AG08395 (cell line): ENCODE measurements at places on chromosomes 5 and 9.

DNA sequence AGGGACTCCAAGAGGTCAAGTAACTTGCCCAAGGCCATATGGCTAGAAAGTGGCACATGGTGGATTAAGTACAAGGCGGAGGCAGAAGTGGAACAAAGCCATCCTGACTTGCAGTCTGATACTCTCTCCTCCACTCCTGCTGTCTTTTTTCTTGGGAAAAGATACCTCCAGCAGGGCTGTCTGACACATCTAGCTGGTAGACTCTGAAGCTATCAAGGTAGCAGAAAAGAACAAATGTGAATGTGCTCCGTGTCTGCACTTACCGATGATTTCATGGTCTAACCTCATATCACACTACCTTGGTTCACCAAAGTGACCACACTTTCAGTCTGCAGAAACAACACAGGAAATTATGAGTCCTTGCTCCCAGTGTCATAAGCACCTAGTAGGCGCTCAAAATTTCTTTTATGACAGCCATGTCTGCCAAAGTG, 284.8 kb downstream of the CRB2 start:
- DNase-seq = no peak

GRCh38 chr9:2017331-2018161, 2.4 kb downstream of the SMARCA2 start:
- peak; percentile 66 for DNase-seq

- no peak for DNase-seq
These were observed 165.0 kb upstream of the HMHB1 start for GRCh38 chr5:143646961-143647360.

GRCh38 chr9:123914517-123915196, 15.3 kb downstream of the DENND1A start:
- DNase-seq = no peak

DNA sequence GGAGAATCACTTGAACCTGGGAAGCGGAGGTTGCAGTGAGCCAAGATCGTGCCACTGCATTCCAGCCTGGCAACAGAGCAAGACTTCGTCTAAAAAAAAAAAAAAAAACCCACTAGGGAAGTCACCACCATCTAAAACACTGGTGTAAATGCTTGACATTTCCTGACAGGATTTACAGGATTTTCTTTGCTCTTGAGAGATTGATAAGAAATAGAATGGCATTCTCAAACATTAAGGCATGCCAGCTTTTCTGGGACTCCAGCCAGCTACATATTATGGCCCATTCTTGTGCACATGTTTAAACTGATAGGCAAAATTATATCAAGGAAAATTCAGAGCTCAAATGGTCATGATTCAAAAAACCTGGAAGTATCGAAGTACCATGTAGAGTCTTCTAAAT, 28.7 kb downstream of the GTF3C4 start:
- DNase-seq = no peak

DNA sequence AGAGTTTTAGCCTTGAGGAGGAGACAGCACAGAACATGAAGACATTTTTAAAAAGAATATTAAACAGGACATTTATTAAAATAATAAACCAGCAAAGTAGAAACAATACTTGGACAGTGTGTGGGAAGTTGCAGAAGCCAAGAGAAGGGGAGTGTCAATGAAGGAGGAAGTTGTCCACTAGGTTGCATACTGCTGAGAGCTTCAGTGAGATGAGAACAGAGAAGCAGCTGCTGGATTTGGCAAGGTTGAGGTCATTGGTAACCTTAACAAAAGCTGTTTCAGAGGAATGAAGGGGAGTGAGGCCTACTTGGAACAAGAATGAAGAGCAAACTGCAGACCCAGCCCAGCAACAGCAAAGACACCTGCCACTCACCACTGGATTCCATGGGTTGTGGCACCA, 11.4 kb downstream of the BHMT start:
- DNase-seq = no peak

GRCh38 chr5:15538516-15538915, 38.5 kb downstream of the FBXL7 start:
- DNase-seq = no peak

- peak; percentile 99 for DNase-seq
These were observed at the start of gene POMT1 for GRCh38 chr9:131502781-131503625. TSS of gene POMT1 (plus strand) at chr9:131502918. CDS start at chr9:131504219, 1,301 bp downstream.

- no peak for DNase-seq
These were observed 183.0 kb upstream of the CDH9 start for GRCh38 chr5:27221410-27221809.

DNA sequence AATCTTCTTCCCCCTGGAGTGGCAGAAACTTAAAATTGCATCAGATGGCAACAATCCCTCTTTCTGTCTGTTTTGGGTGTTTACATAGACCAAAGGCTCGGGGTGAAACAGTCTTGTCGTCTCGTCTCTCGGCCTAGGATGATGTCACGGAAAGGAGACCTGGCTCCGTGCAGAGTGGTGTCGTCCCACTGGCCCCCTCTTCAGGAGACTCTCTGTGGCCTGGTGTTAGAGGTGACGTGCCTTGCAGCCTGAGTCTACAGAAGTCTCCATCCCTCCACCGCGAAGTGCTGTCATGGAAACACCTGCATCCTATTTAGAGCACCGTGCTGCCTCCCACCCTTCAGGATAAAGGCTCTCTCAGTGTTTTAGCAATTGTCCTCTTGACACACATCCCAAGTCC, 409.7 kb downstream of the IRX1 start:
- DNase-seq = no peak

- no peak for DNase-seq
These were observed 3.0 kb downstream of the PSMB7 start for GRCh38 chr9:124412228-124412575.

DNA sequence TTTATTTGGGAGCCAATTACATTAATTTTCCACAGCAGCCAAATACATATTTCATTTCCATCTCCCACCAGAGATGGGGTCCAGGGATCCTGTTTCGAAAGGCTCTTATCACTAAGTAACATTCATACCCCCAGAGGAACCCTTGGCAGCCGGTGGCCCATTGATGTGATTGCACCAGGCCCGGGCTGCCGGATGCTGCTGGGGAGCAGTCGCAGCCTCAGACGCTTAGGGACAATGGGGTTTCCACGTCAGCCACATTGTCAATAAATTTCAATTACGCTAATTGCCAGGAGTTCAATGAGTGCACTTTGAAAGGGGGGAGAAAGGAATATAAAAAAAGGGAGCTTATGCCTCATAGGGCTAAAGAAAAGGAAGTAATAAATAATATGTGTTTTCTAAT, 478.8 kb upstream of the ADAMTS16 start:
- no peak for DNase-seq

DNA sequence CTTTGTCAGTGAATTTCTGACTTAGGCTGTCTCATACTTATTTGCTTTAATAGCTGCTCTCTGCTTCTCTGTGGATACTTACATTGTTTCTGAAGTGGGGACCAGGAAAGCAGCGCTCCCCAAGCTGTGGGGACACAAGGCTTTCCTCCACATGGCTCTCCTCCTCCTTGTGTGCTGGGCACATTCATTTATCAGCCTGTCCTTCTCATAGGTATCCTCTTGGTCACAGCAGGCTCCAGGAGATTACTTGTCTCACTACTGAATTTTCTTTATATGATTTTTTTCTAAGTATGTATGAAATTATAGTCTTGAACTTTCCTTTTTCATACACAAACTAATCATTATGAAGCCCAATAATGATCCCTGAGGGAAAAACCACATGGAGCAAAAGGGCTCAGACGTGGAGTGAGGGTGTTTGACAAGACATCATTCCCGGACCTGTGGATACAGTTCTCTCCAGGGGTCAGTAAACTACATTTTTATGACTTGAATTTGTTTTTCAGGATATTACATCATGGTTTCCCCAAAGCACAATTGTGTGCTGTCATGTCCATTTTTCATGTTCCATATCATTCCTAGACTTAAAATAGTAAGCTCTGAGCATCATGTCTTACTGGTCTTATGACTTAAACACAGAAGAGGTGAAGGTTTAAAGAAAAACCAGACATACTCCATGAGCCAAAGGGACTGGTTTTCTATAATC, 234.5 kb downstream of the PCSK1 start:
- DNase-seq = no peak

DNA sequence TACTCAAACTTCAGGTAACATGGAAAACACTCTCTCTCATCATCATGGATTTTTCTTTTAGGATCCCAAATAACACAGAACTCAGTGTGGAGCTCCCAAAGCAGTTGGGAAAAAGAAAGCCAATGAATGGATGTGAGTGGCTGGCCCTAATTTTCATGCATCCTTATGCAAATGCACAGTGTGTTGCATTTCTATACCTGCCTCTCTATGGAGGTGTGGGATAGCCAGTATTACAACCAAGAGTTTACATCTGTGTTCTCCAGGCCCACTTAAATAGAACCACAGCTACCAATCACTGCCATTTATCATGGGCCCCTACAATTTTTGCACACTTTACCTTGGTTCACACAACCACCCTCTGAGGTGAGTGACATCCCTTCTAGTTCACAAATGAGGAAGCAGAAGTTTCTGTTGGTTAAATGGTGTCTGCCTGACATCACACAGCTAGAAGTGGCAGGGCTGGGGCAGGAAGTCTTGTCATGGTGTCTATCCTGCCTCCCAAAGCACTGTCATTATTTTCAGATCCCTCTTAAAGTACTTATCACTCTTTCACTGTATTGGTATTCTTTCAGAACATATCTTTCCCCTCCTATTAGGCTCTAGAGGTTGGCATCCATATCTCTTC, 17.3 kb downstream of the MAMDC2 start:
- DNase-seq = no peak

DNA sequence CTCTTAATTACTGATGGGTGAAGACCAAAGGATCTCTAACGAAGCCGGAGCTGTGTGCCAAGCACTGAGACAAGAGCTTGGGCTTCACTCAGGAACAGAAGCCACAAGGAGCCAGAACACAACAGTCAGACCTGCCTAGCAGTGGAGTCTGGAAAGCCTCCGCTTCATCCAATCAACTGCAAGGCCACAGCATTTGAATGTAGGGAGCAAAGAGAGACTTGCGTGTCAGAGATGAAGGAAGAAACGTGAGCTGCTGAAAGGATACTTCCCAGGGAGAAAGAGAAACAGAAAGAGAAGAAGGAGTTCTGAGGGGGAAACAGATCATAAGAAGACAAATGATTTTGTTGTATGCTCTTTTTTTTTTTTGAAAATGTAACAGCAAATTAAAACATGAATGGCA, 43.5 kb downstream of the DDX31 start:
- DNase-seq = no peak

- DNase-seq = no peak
These were observed 120.2 kb upstream of the RASA1 start for GRCh38 chr5:87147441-87147840.

DNA sequence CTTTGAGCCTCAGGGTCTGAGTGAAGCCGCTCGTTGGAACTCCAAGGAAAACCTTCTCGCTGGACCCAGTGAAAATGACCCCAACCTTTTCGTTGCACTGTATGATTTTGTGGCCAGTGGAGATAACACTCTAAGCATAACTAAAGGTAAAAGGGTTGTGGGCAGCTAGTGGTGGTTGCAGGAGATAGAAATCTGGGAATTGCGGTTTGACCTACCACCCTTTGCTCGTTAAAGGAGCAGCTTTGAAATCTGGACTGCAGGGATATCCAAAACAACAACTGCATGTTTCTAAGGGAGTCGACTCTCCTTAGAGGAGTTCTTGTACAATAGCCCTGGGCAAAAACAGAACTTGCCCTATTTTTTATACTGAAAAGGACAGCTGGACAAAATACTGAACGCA, 19.0 kb downstream of the ABL1 start:
- DNase-seq = no peak

- DNase-seq = no peak
These were observed 243.6 kb upstream of the HAPLN1 start for GRCh38 chr5:83964271-83964670.

- DNase-seq = no peak
These were observed 3.3 kb downstream of the OTULINL start for GRCh38 chr5:14584848-14585247.

GRCh38 chr9:85501456-85501855, 240.3 kb downstream of the AGTPBP1 start:
- no peak for DNase-seq

DNA sequence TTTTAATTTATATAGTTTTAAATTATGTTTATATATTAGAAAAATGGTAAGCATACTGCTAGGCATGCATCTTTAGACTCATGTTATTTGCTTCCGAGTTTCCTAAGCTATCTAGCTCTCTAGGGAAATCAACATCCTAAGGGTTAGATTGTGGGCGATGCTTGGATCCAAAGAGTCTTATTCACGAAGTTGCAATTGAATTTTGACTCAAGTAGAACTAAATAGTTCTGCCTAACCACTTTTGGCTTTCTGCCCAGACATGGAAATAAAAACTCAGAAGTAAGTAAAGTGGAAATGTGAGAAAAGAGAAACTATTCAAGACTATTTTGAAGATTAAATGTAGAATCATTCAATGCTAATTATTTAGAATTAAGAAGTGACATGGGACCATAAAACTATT, 440.4 kb downstream of the CDH18 start:
- DNase-seq = no peak

- no peak for DNase-seq
These were observed 44.1 kb upstream of the STXBP1 start for GRCh38 chr9:127567730-127568617.

DNA sequence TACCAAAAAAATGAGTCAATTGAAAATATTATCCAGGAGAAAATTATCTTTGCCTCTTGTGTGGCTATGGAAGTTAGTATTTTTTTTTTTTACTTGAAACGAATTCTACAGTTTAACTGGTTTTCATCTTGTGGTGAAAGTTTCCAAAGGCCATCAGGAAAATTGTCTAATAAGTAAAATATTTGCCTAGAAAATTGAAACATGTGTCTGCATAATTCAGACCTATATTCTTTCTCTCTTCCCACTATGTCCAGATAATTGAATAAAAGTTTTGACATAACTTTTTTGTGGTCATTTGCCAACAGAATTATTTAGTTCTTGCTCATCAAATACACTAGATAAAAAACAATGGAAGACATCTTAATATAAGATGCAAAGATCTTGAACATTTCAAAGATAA, 321.5 kb upstream of the RPS23 start:
- no peak for DNase-seq

DNA sequence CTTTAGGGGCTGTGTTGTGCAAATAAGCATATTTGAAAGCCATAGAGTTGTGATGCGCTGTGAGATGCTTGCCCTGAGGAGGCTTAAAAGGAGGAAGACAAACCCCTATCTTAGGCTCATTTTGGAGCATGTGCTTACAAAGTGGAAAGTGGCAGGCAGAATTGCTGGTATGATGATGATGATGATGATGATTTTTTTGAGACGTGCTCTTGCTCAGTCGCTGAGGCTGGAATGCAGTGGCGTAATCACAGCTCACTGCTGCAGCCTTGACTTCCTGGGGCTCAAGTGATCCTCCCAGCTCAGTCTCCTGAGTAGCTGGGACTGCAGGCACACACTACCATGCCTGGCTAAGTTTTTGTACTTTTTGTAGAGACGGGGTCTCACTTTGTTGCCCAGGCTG, 1.7 kb downstream of the CNOT8 start:
- no peak for DNase-seq

DNA sequence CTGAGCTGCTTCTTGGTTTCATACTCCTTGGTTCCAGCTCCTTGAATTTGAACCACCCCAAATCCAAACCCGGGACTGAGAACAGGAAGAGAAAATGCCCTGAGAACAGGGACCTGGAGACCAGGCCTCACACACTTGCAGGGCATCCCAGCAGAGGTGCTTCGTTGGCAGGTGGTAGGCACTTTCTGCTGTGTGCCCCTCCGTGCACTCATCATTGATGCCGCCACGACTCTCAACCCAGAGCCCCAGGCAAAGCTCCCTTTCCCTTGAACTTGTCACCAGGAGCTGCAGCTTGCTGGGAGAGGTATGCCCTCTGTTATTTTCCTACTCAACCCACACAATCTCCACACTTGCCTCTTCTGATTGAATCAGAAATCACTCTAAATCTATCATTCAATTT, 217.8 kb upstream of the IRX1 start:
- no peak for DNase-seq

- DNase-seq = no peak
These were observed 6.2 kb upstream of the CEP120 start for GRCh38 chr5:123429221-123429954.

- no peak for DNase-seq
These were observed 26.1 kb upstream of the CCNB1 start for GRCh38 chr5:69140827-69141226.
